ENCODE measurements at places on chromosomes 1 and 21. TPM values are rescaled to one million over a fixed set of nuclear protein-coding genes. Genes with fewer than 3 reads are reported as not detected.

- no peaks in the 10 kb centered on the region for H3K27me3 ChIP-seq
- peaks cover 4% of the 10 kb centered on the region for H3K36me3 ChIP-seq
- H3K27ac ChIP-seq: peak overlapping the region; percentile 26
- H3K4me3 ChIP-seq: no peak overlapping the region
- H3K4me1 ChIP-seq: peaks cover 13% of the 10 kb centered on the region
- no peak for DNase-seq
These were observed 55.5 kb downstream of the TGFBR3 start for GRCh38 chr1:91830242-91831131.

LAMTOR5 gene
- total RNA-seq: 113 TPM

- no peak overlapping the region for H3K4me3 ChIP-seq
- DNase-seq: no peak
- H3K27me3 ChIP-seq: peaks cover 3% of the 10 kb centered on the region
- H3K4me1 ChIP-seq: peaks cover 12% of the 10 kb centered on the region
These were observed 228.2 kb downstream of the KIF26B start for GRCh38 chr1:245382981-245383380.

DNA sequence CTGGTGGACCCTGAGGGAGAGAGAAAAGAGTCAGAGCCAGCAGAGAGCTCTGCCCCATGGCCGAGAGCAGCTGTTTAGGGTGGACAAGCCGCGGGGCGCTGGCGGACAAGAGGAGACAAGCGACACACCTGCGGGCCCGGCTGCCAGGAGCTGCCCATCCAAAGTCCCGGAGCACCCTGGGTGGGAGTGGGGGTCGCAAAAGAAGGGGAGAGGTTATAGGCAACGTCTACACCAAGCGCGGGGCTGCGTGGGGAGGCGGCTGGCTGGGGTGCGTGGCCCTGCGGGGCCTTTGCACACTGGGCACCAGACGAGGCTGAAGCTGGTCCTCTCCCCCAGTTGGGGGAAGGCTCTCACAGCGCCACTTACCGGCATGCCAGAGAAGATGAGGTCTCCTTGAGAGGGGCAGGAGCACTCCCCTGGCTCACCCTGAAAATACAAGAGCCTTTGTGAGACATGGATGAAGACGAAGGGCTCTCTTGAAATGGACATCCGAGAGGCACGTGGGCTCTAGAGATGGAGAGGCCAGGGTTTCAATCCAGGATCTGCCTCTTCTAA lies 24.1 kb downstream of the COL16A1 start:
- no peak for DNase-seq
- no peak overlapping the region for H3K4me3 ChIP-seq
- no peak overlapping the region for H3K27ac ChIP-seq
- no peaks in the 10 kb centered on the region for H3K4me1 ChIP-seq
- no peaks in the 10 kb centered on the region for H3K36me3 ChIP-seq

DNA sequence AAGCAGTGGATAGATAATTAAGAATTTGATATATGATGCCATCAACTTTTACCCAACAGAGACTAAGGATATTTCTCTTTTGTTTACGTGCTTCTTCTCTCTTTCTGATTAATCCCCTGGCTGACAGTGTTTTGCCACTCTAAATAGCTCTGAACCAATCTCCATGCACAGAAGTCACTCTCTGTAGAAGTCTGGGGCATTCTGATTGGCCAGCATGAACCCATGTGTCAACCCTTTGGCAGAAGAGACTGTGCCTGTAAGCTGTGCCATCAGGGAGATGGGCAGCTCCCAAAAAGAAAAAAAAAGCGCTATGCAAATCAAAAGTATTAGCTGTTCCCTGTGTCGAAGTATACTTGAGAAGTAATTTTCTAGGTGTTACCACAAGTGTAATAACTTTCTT lies 34.1 kb upstream of the NRIP1 start:
- no peak for DNase-seq
- H3K27ac ChIP-seq: no peak overlapping the region
- H3K4me3 ChIP-seq: no peak overlapping the region

HSPA6 gene
- not detected for total RNA-seq

GRCh38 chr1:115198938-115199337 lies 109.6 kb upstream of the TSPAN2 start:
- no peak for DNase-seq
- no peak overlapping the region for H3K4me3 ChIP-seq
- peaks cover 18% of the 10 kb centered on the region for H3K27me3 ChIP-seq

DNA sequence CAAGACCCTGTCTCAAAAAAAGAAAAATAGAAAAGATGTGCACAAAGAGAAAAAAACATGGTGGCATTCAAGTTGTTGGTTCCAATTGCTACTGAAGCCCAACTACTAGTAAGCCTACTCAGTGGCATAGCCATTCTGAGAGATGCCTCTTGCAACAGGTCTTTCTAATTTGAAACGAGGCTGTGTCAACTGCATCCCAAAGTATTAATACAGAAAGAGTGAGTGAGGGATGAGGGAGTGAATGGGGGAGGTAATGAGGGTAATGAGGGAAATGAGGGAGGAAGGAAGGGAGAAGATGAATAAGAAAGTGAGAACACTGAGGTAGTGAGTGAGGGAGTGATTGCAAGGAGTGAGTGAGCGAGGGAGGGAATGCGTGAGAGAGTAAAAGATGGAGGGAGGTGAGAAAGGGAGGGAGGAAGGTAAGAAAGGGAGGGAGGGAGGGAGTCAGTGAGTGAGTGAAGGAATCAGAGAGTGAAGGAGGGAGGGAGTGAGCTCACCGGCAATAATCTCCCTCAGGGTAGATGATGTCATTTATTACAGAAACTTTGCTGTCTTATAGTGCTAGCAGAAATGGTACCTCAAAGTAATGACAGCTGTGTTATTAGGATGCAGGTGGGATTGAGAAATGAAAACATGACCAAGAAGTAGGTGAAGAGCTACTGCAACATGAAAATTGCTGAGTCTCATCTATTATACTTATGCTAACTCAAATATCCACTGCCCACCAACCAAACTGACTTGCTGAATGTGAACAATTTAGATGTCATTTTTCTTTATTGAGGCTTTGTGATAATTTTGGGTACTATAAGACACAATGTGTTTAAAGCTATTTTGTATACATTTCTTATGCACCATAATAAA lies 75.6 kb upstream of the ADAM30 start:
- no peak for DNase-seq
- H3K4me3 ChIP-seq: no peak overlapping the region
- H3K36me3 ChIP-seq: peaks cover 32% of the 10 kb centered on the region
- no peak overlapping the region for H3K27ac ChIP-seq
- no peaks in the 10 kb centered on the region for H3K27me3 ChIP-seq
- H3K4me1 ChIP-seq: peaks cover 9% of the 10 kb centered on the region

- peaks cover 79% of the 10 kb centered on the region for H3K4me1 ChIP-seq
- peaks cover 43% of the 10 kb centered on the region for H3K36me3 ChIP-seq
- H3K27ac ChIP-seq: no peak overlapping the region
- H3K27me3 ChIP-seq: no peaks in the 10 kb centered on the region
These were observed 35.6 kb downstream of the MRPL39 start for GRCh38 chr21:25571726-25572121.

AMY2A gene
- not detected for total RNA-seq

GRCh38 chr1:23698466-23698865 lies 6.9 kb downstream of the RPL11 start:
- peaks cover 72% of the 10 kb centered on the region for H3K36me3 ChIP-seq
- H3K4me1 ChIP-seq: peaks cover 61% of the 10 kb centered on the region
- no peak overlapping the region for H3K27ac ChIP-seq
- DNase-seq: no peak

MXRA8 gene
- 0.30 TPM for total RNA-seq

DNA sequence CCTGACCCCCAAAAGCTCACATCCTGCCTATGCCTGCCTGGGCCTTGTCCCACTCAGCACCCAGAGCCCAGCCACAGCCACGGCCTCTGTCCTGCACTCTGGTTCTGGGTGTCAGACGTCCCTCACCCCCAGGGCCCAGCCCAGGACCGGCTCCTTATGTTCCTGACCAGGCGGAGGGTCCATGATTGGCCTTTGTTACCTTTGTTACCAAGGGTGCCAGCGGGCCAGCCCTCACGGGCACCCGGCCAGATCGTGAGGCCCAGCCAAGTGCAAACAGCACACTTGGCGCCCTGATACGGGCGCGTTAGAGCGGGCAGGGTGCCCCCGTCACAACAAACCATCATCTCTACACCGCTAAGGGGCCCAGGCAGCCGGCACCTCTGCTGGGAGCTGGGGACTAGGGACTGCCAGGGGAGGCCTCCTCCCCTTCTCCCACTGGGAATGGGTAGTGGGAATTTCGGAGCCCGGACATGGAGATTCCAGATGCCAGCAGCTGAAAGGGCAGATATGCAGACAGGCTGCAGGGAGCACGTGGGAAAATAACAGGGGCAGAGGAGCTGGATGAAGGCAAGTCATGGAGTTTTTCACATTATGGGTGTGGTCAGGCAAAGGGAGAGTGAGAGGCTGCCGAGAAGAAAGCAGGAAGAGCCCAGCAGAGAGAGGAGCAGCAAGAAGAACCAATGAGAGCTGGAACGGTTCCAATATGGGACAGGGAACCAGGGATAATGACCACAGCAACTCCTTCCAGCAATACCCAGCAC lies 22.1 kb downstream of the HSPG2 start:
- no peak overlapping the region for H3K4me3 ChIP-seq
- DNase-seq: no peak
- peaks cover 8% of the 10 kb centered on the region for H3K4me1 ChIP-seq
- H3K36me3 ChIP-seq: no peaks in the 10 kb centered on the region
- peak overlapping the region; percentile 54 for H3K27ac ChIP-seq

DNA sequence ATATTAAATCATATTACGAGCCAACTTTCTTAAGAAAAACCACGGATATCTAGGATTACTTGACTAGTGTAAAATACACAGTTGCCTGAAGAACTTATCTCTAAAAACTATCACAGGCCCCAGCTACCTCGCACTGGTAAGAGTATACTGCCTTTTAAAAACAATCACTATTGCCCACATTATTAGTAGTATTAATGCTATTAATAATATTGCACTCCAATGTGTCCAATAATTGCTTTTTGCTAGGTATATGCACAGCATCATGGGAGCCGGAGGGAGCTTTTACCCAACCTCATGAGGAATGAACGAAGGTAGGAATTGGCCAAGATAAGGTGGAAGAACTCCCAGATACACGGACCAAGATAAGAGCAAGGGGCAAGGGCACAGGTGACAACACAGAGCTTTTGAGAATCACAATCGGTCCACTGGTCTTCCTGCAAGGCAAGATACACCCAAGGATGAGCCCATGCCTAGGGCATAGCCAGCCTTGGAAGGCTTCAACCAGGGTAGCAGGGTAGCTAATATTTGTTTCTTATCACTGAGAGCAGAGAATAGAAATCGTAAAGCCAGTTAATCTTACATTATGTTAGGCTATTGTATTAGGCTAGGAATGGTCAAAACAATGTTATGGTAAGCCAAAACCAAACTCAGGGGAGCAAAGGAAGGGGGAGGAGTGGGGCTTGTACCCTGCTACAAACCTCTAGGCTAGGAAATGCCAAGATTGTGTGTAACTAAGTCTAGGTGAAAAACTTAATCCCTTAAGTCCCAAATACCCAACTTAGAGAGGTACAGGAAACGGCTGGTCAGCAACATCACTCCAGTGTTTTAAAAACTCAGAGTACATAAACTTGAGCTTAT lies 9.4 kb downstream of the GLUL start:
- no peaks in the 10 kb centered on the region for H3K27me3 ChIP-seq
- H3K36me3 ChIP-seq: peaks cover 52% of the 10 kb centered on the region
- H3K4me3 ChIP-seq: no peak overlapping the region
- H3K27ac ChIP-seq: no peak overlapping the region
- peaks cover 8% of the 10 kb centered on the region for H3K4me1 ChIP-seq

GRCh38 chr1:64505232-64505943 lies 35.5 kb downstream of the CACHD1 start:
- H3K4me1 ChIP-seq: peaks cover 18% of the 10 kb centered on the region
- no peaks in the 10 kb centered on the region for H3K36me3 ChIP-seq
- peak overlapping the region; percentile 78 for H3K4me3 ChIP-seq
- DNase-seq: peak; percentile 58

DNA sequence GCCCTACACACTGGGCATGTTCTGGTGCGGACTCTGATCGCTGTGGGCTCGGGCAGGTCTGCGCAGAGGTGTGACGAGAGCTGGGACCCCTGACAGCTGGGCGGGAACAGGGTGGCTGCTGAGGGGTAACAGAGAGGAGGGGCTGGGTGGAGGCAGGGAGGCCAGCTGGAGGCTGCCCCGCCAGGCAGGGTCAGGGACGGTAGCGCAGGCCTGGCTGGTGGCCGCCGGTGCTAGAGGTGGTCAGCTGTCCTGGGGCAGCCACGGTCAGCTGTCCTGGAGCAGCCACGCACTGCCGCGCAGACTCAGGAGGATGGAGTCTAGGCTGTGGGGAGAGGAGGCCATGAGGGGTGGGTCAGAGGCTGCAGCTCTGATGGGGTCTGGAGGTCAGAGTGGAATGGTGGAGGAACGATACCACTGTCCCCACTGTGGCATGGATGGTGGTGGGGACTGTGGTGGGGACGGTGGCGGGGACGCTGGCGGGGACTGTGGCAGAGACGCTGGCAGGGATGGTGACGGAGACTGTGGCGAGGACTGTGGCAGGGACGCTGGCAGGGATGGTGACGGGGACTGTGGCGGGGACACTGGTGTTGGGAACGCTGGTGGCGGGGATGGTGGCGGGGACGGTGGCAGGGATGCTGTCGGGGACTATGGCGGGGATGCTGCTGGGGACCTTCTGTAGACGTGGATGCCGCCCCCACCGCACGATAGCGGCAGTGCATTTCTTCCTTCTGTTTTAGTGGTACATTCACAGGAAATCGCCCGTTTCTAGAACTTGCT lies 21.3 kb upstream of the LRRC3 start:
- H3K4me3 ChIP-seq: no peak overlapping the region
- peaks cover 3% of the 10 kb centered on the region for H3K36me3 ChIP-seq
- no peaks in the 10 kb centered on the region for H3K27me3 ChIP-seq
- no peak for DNase-seq

GRCh38 chr1:39047374-39048229 lies 21.5 kb downstream of the NDUFS5 start:
- H3K4me1 ChIP-seq: peaks cover 16% of the 10 kb centered on the region
- H3K27ac ChIP-seq: no peak overlapping the region
- peaks cover 9% of the 10 kb centered on the region for H3K36me3 ChIP-seq
- no peak for DNase-seq
- H3K27me3 ChIP-seq: no peaks in the 10 kb centered on the region

GRCh38 chr1:19000065-19000464 lies 43.6 kb upstream of the IFFO2 start:
- peaks cover 14% of the 10 kb centered on the region for H3K36me3 ChIP-seq
- H3K27ac ChIP-seq: no peak overlapping the region
- peaks cover 13% of the 10 kb centered on the region for H3K4me1 ChIP-seq
- no peak overlapping the region for H3K4me3 ChIP-seq

- H3K36me3 ChIP-seq: no peaks in the 10 kb centered on the region
- no peaks in the 10 kb centered on the region for H3K4me1 ChIP-seq
- no peak overlapping the region for H3K27ac ChIP-seq
- no peaks in the 10 kb centered on the region for H3K27me3 ChIP-seq
- DNase-seq: no peak
These were observed 60.3 kb downstream of the TMEM53 start for GRCh38 chr1:44613941-44614340.
